ENCODE measurements at places on chromosomes 16 and 17.

GRCh38 chr17:20987511-20987910 is 55.3 kb downstream of the USP22 start:
- no peak for DNase-seq

DNA sequence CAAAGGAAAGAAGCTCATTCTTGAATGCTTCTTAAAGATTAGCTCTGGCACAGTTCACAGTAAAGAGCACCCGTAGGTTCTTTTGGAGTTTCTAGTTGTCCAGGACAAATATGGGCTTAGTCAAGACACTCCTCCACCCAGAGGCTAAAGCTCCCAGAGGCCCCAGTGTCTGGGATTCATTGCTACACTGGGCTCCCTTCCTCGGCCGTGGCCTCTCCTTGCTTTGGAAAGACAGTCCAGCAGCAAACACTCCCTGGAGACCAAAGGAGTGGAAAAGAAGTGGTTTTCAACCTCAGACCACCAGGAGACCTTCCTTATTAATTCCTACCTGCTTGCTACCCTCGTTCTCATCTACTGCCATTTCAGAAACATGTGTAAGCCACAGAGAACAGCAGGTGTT is 17.1 kb downstream of the PHB1 start:
- DNase-seq, result no peak

GRCh38 chr17:50352693-50353599 is 7.0 kb downstream of the XYLT2 start:
- DNase-seq, result no peak

DNA sequence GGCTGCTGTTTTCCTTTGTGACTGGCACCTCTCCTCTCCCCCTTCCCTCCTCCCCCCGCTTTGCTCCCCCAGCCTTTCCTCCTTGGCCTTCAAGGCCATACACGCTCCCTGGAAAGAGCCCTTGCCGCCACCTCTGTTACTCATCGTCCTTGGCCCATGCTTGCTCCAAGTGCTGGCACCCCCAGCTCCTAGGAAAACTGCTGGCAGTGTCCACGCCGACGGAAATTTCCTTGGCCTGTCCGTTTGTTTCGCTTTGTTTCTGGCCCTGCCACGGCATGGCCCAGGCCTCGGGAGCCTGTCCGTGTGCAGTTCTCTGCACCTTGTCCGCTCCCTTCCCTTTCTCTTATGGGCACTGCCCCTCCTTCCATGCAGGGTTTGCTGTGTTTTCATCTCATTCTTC is 18.0 kb downstream of the CA5A start:
- DNase-seq, result no peak

GRCh38 chr17:422196-422930 is 69.8 kb upstream of the RPH3AL start:
- DNase-seq, result no peak

DNA sequence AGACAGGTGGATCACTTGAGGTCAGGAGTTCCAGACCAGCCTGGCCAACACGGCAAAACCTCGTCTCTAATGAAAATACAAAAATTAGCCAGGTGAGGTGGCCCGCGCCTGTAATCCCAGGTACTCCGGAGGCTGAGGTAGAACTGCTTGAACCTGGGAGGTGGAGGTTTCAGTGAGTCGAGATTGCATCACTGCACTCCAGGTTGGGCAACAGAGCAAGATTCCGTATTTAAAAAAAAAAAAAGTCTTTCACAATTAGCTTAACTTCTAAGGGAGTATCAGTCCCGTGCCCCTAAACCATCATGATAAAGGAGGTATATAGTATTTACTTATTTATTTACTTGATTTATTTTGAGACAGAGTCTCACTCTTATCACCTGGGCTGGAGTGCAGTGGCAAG is 3.4 kb upstream of the MEFV start:
- no peak for DNase-seq

DNA sequence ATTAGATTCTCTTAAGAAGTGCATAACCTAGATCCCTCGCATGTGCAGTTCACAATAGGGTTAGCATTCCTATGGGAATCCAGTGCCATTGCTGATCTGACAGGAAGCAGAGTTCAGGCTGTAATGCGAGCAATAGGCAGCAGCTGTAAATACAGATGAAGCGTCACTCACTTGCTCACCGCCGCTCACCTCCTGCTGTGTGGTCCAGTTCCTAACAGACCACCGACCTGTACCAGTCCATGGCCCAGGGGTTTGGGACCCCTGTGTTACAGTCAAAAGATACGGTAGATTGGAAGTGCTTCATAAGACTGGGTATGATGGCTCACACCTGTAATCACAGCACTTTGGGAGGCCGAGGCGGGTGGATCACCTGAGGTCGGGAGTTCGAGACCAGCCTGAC is 2.8 kb downstream of the STAT5A start:
- DNase-seq, result no peak

DNA sequence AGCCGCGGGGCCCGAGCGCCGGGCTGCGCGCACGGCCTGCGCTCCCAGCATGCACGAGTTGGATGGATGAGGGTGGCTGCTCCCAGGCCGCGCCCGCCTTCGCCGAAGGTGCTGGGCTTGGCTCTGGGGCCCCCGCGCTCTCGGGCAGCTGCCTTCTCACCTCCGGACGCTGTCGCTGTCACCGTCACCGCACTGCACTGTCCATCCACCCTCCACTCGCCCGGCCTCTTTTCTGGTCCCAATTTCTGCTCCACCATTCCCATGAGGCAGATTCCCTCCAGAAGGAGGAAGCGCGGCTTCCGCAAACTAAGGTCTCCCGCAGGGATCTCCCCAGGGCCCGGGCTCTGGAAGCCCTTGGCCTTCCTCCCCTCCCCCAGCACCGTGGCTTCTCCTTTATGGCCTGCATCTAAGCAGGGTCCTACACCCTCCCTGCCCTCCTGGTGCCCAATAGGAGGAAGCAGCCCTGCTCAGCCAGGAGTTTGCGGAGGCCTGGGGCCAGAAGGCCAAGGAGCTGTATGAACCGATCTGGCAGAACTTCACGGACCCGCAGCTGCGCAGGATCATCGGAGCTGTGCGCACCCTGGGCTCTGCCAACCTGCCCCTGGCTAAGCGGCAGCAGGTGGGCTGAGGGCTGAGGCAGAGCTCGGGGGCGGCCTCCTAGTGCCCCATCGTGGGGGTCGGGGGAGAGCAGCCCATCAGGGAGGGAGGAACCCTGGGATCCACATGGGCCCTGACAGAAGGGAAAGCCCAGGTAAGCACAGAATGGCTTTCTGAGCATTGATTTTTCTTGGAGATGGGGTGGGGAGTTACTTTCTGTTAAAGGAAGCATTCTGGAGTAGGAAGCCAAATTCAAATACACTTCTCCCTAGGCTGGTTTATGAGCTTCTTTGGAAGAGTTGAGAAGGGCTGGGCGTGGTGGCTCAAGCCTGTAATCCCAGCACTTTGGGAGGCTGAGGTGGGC is 899 bp downstream of the ACE start:
- DNase-seq, result peak; percentile 61

DNA sequence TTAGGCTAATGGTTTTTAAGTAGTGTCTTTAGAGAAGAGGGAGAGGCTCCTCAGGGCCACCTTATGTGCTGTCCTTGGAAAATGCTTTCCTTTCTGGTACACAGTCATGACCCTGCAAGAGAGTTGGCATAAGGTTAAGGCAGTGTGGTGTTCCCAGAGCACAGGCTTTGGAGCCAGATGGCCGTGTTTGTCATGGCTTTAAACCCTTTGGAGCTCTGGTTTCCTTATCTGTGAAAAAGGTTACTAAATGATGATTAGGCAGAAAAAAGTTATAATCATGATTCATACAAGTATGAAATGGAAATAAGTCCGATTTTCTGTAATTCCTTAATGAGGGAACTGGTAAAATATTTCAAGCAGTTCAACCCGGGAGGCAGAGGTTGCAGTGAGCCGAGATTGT is 13.2 kb downstream of the UTP4 start:
- DNase-seq, result no peak

GRCh38 chr16:12099451-12100123 is 123.1 kb downstream of the SNX29 start:
- peak; percentile 4 for DNase-seq

- no peak for DNase-seq
These were observed 19.2 kb downstream of the PTRH2 start for GRCh38 chr17:59688008-59688407.

GRCh38 chr16:65045961-65046360 is 75.9 kb downstream of the CDH11 start:
- DNase-seq, result no peak

GRCh38 chr16:29029168-29029994 is 44.5 kb downstream of the LAT start:
- no peak for DNase-seq

DNA sequence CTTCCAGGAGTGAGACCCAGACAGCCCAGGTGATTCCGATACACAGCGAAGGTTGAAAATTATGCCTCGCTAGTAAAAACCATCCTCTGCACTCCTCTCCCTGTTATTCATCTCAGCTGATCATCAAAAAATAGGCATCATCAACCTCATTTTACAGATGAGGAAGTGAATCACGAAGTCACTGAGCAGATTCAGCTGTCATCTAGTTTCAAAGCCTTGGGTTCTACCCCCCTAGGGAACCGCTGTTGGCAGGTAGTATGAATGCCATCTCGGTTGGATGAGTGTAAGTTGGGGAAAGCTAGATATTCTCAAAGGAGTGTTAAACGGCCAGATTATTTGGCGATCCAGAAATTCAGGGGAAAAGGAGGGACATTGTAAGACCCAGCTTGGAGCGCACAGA is 2.0 kb downstream of the CRYM start:
- DNase-seq, result no peak

- DNase-seq, result no peak
These were observed 2.8 kb upstream of the TNFRSF13B start for GRCh38 chr17:16974569-16975276.

- DNase-seq, result no peak
These were observed 33.1 kb upstream of the HERPUD1 start for GRCh38 chr16:56898847-56899246.

GRCh38 chr17:74759941-74760340 is 11.5 kb downstream of the NHERF1 start:
- no peak for DNase-seq

DNA sequence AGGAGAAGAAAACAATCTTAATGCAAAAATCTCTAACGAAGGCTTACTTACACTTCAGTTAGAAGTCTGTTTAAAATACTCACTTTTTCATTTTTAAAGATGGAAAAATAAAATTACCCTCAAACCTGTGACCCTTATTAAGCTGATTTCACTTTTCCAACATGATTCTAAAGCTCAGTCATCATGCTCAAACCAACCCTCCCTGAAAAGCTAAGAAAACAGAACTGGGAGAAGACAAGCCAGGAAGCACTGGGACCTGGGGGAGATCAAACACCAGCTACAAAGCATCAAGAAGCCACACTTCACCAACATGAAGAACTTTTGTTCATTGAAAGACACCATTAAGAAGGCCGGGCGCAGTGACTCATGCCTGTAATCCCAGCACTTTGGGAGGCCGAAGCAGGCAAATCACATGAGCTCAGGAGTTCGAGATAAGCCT is 88.8 kb downstream of the LITAF start:
- DNase-seq, result no peak

GRCh38 chr17:927611-928461 is 51.7 kb downstream of the NXN start:
- no peak for DNase-seq

GRCh38 chr16:55370762-55371482 is 46.9 kb downstream of the IRX6 start:
- no peak for DNase-seq
